ENCODE measurements at places on chromosomes 2 and 18. TPM values are rescaled to one million over a fixed set of nuclear protein-coding genes. Genes with fewer than 3 reads are reported as not detected.

DNA sequence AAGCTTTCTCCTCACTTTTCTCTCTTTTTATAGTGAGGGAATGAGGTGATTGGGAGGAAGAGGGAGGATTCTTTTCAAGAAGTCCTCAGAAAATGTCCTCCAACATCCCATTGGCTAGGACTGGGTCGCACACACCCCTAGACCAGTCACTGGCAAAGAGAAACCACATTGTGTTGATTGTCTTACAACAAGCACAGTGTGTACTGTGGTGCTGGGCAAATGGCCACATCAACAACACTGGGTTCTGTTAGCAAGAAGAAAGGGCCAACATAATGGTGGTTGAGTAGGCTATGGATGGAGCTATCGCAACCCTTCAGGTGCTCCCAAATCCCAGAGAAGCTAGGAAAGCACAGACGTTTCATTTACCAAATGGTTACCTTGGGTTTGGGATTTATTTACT is 18.7 kb upstream of the PTPN4 start:
- DNase-seq = no peak

- no peak for DNase-seq
These were observed 22.6 kb downstream of the ITGA6 start for GRCh38 chr2:172449911-172450550.

TRIM43 gene
- not detected for total RNA-seq

UGGT1 gene
- total RNA-seq = 46.8 TPM

All from activated B cell treated with CpG ODN at 0.5 μM for 24 hours (primary cell).